ENCODE measurements at places on chromosomes 6 and 20.

DNA sequence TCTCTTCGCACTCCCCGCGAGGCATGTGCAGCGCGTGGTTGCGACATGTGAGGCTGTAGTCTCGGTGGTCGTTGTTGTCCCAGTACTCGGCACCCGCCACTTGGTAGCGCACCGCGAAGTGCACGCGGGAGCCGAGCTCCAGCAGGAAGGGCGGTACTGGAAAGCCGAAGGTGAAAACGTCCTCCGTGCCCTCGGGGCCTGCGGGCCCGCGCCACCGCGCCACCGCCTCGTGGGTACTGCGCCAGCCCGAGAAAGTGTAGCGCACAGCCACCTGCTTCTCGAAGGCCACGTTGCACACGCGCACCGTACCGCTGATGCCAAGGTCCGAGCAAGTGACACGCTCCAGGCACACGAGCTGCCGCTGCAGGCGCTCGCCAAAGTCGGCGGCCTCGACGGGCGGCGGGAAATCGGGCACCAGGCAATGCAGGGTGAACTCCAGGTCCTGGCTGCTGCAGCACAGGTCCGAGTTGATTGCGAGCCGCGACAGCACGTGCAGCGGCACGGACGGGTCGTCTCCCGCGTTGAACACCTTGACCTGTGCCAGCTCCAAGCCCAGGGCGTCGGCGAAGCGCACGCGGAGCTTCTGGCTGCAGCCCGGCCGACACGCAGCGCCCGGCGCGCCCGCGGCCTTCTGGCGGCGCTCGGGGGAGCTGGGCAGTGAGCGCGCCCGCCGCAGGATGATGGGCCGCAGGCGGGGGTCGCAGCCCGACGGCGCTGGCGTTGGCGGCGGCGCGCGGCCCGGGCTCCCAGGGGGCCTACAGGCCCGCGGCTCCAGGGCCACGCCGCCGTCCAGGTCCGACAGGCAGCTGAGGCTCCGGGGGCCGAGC is 840 bp downstream of the PPP1R3D start:
- no peak for DNase-seq

GRCh38 chr6:25395731-25396130 is 116.6 kb downstream of the CARMIL1 start:
- DNase-seq, result no peak

- no peak for DNase-seq
Observed at GRCh38 chr6:161487217-161487531, 213.3 kb upstream of the AGPAT4 start.

DNA sequence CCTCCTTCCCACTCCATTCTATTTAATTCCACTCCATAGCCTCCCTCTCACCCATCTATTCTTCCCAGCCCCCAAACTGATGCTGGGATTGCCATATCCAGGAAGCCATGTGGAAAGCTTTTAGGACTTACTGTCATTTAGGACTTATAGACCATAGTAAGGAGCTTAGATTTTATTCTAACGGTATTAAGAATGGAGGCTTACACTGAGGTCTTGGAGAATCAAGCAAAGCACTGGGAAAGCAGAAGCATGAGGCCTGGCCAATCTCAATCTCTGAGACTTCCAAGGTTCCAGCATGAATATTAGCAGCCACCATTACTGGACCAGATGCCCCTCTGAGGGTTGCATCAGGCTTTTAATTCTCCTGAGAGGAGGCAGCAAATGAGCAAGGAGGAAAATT is 1.4 kb downstream of the CST9 start:
- no peak for DNase-seq

DNA sequence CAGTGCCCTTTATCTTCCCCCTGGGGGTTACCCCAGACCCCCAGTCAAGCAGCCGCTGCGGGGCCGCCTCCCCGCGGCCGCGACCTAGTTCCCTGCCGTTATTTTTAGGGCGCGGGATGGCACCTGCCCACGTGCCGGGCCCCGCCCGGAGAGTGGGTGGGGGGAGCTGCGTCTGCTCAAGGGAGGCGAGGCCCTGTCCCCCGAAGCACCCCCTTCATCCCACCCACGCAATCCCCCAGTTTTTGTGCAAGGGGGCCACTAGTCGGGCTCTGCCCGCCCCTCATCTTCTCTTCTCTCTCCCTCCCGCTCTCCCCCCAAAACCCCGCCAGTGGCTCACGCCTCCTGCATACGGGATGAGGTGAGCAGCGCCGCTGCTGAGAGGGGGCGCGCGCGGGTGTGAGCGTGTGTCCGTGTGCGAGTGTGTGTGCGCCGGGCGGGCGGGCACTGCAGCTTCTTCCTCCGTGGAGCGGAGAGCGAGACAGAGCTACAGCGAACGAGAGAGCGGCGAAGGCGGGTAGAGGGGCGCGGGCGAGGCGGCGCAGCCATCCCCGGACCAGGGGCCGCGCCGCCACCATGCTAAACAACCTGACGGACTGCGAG is at the start of gene SLC12A5:
TSS of gene SLC12A5 (plus strand) at position 444 of the 600 bp plus-strand sequence. CDS start at position 574, 130 bp downstream.
- no peak for DNase-seq

GRCh38 chr6:125111219-125111983 is 42.2 kb upstream of the TPD52L1 start:
- DNase-seq, result no peak

GRCh38 chr6:170046791-170047626 is 243.9 kb downstream of the DLL1 start:
- no peak for DNase-seq

DNA sequence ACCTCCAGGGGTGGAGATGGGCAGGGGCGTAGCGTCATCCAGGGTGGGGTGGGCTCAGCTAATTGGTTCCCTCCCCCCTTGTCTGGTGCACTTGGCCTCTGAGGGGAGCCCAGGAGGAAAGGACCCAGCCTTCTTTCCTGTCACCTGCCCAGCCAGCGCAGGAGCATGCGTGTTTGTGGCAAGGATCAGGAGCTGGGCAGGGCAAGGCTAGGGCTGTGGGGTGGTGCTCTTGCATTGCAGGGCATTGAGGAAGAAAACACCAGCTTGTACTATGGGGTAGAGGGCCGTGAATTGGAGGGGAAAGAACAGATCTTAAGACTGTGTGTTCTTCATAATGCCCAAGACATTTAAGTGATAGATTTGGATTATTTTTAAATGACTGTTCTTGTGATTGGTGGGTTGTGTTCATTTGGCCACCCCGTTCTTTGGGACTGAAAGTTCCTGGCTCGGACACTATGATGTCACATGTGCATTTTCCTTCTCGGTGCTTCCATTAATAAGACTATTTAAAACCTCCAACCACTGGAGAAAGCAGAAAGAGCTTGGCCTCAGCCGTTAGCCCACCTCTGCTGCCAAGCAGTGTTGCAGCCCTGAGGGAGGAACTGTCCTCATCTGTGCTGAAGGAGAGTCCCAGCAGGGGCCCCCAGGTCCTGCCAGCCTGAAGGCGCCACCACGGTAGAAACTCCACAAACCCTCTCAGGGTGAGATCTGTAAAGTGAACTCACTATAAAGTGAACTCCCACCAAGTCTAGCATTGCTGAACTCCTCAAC is 136.2 kb upstream of the INSM1 start:
- DNase-seq, result no peak

Measured in stimulated activated CD4-positive, alpha-beta T cell treated with anti-CD3 and anti-CD28 coated beads, TNF-alpha, amount 100 ng/mL, for 1 hour (primary cell).